MM.1S (cell line): ENCODE measurements at places on chromosomes 2 and 18.

- DNase-seq: no peak
Measured at GRCh38 chr2:217095511-217096205, 235.8 kb upstream of the TNP1 start.

- no peak for DNase-seq
Measured at GRCh38 chr2:45851576-45852304, 200.3 kb downstream of the PRKCE start.

DNA sequence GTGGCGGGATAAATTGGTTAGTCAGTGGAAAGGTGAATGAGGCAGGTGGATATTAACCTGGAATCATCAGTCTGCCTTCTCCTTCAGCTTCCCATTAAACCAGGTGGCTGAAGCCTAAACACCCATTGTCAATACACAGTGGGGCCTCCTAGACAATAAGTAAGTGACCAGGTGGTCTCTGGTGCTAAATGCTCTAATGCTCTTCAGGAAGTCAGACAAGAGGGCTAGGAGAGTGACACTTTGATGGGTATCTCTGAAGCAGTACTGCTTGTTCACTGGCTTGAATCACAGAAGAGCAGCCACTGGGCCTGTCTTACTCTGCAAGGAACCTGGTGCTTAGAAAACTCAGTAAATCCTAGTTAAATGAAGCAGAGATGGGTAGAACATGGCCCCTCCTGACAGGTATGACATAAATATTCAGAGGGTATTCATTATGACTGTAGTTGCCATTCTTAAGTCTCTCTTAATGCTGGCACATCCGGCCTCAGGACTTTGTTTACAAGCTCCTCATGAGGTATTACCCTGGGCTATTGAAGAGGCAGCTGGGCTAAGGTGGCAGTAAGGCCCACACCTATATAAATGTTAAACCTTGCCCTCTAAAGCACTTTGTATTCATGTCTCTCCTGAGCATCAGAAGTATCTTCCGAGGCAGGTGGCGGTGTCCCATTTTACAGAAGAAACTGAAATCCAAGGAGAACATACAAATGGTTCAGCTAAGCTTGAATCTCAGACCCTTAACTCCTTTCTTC is 104.9 kb downstream of the NCK2 start:
- DNase-seq: no peak

- DNase-seq: no peak
Measured at GRCh38 chr18:69885841-69886531, 61.7 kb downstream of the CD226 start.

DNA sequence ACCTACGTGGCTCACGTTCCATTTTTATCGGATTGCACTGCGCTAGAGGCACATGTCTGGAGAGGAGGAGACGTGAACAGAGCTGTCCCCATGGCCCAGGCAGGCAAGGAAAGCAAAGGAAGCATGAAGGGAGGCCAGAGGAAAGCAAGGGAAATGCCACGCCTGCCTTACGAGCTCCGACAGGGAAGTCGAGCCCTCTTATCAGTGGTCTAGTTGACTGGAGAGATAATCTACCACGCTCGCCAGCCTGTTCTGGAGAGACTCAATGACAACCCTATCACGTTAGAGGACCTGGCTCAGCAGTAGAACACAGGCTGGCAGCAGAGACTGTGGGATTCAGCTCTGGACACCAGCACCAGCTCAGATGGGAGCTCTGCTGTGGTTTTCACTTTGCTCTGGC is 202.6 kb upstream of the ID2 start:
- no peak for DNase-seq

- no peak for DNase-seq
Measured at GRCh38 chr2:162072976-162073887, 783 bp downstream of the DPP4 start.

DNA sequence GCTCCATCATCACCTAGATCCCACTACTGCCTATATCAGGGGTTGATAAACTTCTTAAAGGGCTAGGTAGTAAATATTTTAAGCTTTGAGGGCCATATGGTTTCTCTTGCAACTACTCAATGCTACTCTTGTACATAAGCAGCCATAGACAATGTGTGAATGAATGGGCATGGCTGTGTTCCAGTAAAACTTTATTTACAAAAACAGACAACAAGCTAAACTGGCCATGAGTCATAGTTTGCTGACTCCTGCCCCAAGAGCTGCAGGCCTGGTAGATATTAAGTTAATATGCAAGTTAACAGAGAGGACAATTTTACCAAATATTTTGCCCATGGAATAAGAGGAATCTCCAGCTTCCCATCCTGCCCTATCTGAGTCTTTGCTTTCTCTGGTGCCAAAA is 29.8 kb upstream of the MYO3B start:
- no peak for DNase-seq

DNA sequence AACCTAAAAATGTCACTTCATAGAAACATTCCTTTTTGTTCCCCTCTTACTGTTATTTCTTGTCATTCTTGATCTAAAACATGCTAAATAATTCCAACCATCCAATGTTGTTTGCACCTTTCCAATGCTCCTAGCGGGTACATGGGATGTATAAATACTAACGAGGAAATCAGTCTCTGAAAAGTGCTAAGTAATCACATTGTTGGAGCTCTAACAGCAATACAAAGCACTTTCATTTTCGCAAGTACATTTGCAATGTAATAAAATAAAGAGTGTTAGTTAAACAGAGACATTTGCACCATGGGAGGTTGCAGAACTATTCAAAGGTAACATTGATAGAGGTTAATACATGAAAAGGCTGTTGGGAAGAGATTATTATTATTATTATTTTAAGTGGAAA is 286.2 kb upstream of the ACVR2A start:
- DNase-seq: peak; percentile 64

GRCh38 chr2:169260846-169261642 is 101.3 kb downstream of the LRP2 start:
- no peak for DNase-seq

- no peak for DNase-seq
Measured at GRCh38 chr18:76480913-76481312, 14.1 kb downstream of the ZNF516 start.
